Stimulated activated CD4-positive, alpha-beta T cell treated with anti-CD3 and anti-CD28 coated beads, TNF-alpha, amount 100 ng/mL, for 1 hour (primary cell): ENCODE measurements at places on chromosomes 7 and 10.

DNA sequence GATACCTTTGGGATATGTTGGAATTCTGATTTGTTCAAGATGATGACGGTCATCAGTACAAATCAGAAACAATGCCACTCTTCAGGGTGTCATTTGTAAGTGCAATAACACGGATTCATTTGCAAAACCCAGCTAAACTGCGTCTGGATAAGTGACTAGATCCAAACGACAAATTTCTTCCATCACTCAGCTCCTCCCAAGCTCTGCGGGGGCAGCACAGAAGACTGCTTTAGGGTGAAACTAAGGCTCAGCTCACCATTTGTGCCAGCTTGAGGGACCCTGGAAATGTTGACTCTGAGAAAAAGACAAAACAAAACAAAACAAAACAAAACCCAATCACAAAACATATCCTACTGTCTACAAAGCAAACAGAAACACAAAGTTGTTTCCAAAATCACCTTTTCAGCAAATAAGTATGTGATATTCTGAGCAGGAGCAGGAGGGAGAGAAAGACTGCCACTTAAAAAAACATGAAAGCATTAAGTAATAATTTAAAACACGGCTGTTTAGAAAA lies 8.0 kb downstream of the EVX1 start:
- DNase-seq = no peak

DNA sequence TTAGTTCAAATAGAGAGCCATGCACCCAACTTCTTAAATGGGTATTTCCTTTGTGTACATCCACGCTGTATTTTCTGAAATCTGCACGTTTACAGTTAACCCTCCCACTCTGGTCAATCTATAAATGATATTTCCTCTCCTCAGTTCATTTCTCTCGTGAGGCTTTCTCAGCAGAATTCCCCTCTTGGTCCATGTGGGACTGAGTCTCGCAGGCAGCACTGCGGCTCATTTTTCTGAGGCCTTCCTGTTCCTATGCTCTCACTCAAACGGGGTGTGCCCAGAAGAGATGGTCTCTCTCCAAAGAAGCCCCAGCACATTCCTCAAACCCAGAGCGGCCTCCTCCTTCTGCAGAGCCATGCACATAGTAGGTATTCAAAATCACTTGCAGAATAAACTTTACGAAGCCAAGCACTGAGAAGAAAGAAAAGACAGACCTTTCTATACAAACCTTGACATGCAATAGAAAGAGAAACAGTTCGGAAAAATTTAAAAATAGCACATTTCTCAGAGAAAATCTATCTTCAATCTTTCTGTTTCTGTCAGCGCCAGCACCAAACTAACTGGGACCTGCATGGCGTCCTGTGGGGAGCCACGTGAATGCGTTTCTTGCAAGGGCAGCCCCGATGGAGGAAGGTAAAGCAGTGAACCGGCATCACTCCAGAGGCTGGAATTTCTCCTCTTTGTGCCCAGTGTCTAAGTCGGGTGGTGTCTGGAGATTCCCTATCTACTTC lies 77.1 kb downstream of the HIPK2 start:
- no peak for DNase-seq

DNA sequence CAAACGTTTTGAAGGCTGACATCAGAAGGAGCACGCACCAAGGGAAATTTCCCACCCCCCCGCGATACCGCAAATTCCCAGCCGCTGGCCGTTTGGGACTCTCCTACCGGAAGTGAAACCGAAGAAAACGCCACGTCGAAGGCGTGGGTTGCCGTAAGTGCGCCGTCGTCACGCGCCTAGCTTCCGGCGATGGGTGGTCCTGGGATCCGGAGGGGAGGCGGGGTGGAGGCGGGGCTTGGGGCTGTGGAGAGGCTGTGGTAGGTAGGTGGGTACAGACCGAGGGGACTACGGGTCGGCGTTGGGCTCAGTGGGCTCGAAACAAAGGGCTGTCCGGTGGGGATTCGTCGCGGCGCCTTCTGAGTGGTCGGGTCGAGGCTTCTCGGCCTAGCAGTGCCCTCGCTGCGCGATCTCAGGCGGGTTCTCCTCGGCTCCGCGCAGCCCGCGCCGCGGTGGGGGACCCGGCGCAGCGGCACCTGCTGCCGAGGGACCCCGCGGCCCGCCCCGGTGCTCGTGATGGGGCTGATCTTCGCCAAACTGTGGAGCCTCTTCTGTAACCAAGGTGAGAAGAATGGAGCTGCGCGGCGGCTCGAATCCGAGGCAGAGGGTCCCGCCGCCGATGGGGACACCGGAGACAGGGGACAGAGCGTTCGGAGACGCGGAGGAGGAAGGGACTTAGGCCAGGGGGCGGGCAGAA lies at the start of gene ARL5B:
Gene ARL5B, plus strand, starts transcription at position 307 of the 694 bp plus-strand sequence. Its CDS starts 207 bp downstream, at position 514.
- DNase-seq = peak; percentile 95

DNA sequence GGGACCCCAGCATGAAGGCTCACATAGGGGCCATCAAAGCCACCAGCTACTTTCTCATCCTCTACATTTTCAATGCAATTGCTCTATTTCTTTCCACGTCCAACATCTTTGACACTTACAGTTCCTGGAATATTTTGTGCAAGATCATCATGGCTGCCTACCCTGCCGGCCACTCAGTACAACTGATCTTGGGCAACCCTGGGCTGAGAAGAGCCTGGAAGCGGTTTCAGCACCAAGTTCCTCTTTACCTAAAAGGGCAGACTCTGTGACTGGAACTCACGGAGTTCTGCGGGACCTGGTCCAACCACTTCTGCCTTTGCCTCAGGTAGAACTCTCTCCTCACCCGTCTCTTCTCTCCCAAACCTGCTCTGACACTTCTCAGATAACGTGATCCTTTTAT lies 945 bp downstream of the TAS2R40 start:
- no peak for DNase-seq

- DNase-seq = no peak
Observed at GRCh38 chr10:96656839-96657238, 63.5 kb downstream of the PIK3AP1 start.

DNA sequence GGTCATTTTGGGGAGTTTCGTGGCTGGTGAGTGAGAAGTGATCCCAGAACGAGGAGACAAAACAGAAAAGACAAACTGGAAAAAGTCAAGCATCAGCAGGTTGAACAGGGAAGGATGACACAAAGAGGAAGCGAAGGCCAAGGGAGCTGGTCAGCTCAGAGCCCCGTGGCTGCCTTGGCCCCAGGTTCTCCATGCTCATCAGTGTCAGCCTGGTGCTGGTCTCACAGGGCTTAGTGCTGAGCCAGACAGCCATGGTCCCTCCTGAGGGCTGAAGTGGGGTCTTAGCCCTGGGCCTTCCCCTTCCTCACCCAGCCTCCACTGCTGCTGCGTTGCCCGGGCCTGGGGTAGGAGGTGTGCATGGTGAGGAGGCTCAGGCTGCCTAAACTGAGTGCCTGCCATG lies 183.6 kb downstream of the PFKFB3 start:
- no peak for DNase-seq

DNA sequence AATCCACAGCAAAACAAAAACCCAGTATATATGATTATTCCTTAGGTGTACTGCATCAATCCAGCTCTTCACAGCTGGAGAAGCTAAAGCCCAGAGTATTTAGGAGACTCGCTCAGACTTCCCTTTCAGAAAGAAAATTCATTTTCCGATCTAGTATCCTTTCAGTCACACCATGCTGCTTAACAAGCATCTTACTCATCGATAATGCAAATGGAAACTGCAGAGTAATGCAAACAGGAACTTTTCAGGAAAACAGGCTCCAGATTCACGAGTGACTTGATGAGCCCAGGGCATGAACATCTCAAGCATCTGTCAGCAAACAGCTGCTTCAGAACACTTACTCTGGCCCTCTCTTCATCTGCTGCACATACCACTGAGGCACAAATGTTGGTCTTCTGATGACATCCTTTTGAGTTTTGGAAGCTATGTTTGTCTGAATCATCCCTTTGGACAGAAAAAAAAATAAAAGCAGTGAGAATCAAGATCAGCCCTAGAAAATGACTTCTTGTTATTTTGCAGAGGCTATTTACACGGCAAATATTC lies 24.9 kb upstream of the ZC3HAV1L start:
- no peak for DNase-seq

- DNase-seq = no peak
Observed at GRCh38 chr7:47078241-47078640, 503.7 kb downstream of the TNS3 start.

- DNase-seq = no peak
Observed at GRCh38 chr10:87767253-87767652, 50.8 kb downstream of the ATAD1 start.

- DNase-seq = no peak
Observed at GRCh38 chr10:103144041-103144440, 49.0 kb downstream of the NT5C2 start.

- no peak for DNase-seq
Observed at GRCh38 chr7:98910427-98910826, 32.1 kb downstream of the TRRAP start.

- no peak for DNase-seq
Observed at GRCh38 chr10:113610631-113611601, 52.9 kb downstream of the NRAP start.

DNA sequence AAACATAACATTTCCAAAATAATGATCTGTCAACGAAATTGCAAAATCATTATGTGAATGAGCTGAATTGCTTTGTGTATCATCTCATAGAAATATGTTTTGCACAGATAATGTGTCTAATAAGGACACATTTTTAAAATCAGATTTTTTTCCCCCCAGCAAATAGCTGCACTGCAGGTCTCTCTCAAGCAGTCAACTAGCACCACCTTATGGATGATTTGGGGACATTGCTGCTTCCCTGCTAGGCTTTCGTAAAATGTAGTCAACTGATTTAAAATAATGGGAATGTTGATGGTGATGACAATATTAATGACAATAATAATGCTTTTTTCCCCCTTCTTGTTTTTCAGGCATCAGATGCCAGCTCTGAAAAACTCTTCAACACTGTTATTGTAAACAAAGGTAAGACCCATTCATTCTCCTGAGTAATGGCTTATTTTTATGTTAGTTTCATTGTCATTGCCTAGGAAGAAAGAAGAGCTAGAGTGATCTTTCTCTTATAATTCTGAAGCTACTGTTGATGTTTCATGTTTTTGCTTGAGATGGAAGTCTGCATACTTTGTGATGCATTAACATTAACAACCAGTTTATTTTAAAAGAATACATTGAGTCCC lies 433.6 kb upstream of the GALNT17 start:
- no peak for DNase-seq

DNA sequence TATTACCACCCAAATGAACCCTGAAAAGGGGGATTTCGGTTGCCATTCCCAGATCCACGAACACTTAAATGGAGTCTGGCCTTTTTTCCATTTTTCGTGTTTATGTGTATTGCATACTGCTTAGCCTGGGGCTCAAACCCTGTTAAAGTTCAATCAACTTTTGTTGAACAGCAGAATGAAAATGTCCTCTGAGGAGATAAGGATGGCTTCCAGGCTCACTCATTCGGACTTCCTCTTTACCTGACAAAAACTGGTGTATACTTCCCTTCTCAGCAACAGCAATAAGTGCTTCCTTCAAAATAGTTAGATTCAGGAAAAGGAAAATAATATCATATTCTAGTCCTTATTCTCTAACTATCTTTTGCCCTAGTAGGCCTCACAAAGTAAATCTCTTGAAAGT lies 61.1 kb upstream of the ARID5B start:
- DNase-seq = no peak

GRCh38 chr7:128427289-128427891 lies 17.6 kb upstream of the IMPDH1 start:
- DNase-seq = no peak

- no peak for DNase-seq
Observed at GRCh38 chr10:98748298-98748697, 301.6 kb upstream of the HPS1 start.

- peak; percentile 5 for DNase-seq
Observed at GRCh38 chr10:118594392-118595063, 920 bp downstream of the PRLHR start.

GRCh38 chr7:28296571-28297483 lies 115.5 kb upstream of the CREB5 start:
- no peak for DNase-seq

DNA sequence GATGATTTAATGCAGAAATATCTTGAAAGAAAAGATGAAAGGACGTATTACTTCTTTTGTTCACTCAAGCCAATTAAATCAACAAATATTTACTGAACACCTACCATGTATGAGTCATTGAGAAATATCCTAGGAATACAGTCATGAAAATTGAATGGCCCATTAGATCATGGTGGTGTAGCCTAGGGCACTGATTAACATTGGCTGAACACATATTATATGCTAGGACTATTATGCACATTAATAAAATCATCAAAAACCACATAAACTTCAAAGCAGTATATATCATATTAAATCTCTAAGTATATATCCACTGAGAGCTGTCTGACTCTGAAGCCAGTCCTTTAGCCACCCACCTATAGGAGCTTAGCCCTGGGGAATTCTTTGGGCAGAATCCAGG lies 41.8 kb downstream of the FAM204A start:
- DNase-seq = no peak

DNA sequence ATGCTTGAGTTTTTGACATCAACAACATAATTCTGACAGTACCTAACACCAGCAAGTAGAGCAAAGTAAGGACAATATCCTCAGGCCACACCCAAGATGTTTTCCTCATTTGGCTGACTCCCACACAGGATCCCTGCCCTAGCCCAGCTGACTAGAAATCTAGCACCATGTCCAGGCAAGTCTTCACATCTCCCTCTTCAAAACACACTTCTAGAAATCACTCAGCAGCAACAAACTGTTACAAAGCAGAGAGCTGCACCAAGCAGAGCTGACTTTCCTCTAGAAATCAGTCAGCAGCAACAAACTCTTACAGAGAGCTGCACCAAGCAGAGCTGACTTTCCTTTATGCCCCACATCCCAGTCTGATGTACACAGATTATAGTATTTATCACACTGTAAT lies 7.7 kb downstream of the TMEM168 start:
- DNase-seq = no peak

GRCh38 chr10:12077580-12078180 lies 8.9 kb downstream of the DHTKD1 start:
- no peak for DNase-seq

DNA sequence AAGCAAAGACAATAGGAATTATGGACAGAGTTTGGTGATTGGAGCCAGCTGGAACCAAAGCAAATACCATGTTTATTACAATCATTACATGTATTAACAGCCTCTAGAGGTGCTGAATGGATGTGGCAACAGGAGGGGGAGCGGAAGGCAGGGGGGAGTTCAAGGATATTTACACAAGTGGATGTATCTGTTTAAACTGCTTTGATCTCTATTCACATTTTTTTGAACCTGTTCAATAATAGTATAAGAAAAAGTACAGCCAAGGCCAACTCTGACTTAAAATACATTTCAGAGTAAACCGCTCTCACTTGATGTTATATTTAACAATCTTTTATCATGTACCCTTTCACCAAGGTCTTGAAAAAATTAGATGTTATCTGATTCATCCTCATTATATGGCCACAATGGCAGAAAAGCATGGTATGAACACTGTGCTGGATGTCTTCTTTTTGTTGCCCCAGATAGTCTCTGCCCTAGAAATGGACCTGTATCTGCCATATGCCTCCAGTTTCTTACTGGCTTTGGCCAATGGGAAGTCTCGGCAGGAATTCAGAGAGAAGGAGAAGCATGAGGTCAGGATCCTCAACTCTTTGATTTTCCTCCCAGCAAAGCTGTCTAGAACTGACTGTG lies 88.2 kb upstream of the FAM133B start:
- DNase-seq = no peak

GRCh38 chr7:114856625-114857024 lies 65.3 kb upstream of the MDFIC start:
- no peak for DNase-seq

GRCh38 chr10:26331371-26331770 lies 106.8 kb upstream of the APBB1IP start:
- no peak for DNase-seq
